Stimulated activated CD4-positive, alpha-beta T cell treated with anti-CD3 and anti-CD28 coated beads, Interleukin-15, amount 100 ng/mL, for 24 hours (primary cell): ENCODE measurements at places on chromosomes 4 and X.

- DNase-seq = no peak
Measured at GRCh38 chrX:78708816-78709215, 38.7 kb upstream of the LPAR4 start.

GRCh38 chr4:6946497-6946896 is 36.9 kb downstream of the TBC1D14 start:
- DNase-seq = no peak

- DNase-seq = no peak
Measured at GRCh38 chrX:74179990-74180389, 124.0 kb upstream of the ZCCHC13 start.

DNA sequence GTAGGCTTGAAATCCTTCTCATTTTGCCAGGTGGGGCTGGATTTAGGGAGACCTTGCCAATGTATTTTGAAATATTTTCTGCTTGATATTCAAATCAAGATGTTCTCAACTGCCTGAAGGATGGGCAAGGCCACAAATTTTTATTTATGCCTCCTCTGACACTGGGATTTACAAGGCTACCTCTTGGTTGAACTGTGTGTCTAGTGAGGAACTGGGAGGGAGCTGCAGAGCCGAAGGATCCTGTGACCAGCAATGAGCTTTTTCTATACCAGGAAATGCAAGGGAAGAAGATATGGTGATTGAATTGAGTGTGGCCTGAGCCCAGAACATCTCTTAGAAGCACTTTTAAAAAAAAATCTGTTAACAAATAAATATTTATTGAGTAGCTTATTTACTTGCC is 14.9 kb downstream of the VSIG1 start:
- no peak for DNase-seq

- no peak for DNase-seq
Measured at GRCh38 chr4:15749001-15749400, 29.1 kb upstream of the CD38 start.

GRCh38 chr4:156098805-156099204 is 145.1 kb upstream of the CTSO start:
- DNase-seq = no peak

- DNase-seq = no peak
Measured at GRCh38 chr4:36532670-36533379, 251.4 kb downstream of the DTHD1 start.

- peak; percentile 37 for DNase-seq
Measured at GRCh38 chr4:71187404-71188155, 151.2 kb upstream of the SLC4A4 start.

GRCh38 chr4:99507762-99508161 is 3.1 kb upstream of the C4orf17 start:
- DNase-seq = peak; percentile 22

GRCh38 chr4:14035076-14035475 is 407.6 kb upstream of the BOD1L1 start:
- no peak for DNase-seq

DNA sequence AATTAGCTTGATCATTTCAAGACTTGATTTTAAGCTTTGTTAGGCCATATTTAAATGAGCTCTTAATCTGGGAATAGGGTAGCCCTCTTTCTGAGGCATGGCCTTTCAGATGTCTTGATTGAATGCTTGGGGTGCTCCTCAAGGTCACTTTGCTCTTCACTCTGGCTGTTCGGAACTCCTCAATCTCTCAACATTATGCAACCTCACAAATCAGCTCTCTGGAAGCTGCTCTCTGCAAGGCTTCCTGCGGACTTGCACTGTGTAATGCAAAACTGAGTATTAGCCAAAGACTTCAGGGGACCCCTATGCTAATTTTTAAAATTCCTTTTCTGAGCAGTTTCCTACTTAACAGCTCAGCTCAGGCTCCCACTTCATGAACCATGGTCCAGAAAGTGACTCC is 398.3 kb downstream of the PRDM5 start:
- DNase-seq = no peak

DNA sequence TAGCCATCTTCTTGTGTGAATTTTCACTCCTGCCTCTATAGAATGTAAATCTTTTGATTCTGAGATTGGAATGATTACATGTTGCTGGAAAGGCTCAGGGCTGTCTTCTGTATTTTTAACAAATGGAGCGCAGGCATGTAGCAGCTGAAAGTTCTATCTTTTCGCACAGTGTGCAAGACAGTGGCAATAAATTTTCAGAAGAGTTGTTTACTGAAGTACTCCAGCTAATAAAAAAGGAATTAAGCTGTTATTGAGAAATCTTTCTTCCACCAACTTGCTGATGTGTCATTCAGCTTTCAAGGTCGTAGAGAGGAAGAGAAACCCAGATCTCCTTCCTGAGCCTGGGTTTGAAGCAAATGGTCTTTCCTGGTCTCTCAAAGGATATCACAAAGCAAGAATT is 122.0 kb upstream of the PUDP start:
- DNase-seq = no peak

DNA sequence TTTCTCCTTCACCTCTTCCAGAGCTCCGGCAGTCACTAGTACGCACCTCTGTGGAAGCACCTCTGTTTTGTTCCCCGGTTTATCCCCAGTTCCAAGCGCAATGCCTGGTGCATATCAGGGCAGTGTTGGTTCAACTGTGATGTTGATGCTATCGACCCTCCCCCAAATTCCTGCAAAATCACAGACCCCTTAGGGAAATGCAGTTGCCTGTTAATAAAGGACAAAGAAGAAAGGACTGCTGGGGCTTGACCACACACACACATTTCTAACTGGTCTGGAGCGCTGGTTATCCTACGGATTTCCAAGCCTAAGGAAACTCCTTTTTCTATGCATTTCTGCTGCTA is 530 bp upstream of the NMU start:
- no peak for DNase-seq

DNA sequence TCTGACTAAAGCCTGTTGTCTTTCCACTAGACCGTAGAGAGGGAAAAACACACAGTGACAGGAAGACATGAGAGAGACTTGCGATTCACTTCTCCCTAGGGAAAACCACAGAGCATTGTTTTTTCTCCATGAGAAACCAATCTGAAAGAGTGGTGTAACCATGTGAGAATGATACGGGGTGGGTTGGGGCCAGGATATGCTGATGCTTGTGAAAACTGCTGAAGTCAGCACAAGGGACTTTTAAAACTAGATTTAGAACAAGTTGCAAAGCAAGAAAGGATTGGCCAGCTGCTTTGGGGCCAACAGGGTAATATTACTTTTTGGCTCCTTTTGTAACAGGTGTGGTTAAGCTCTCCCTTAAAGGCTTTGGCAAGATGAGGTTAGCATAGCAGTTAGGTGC is 66.1 kb downstream of the NHSL2 start:
- no peak for DNase-seq

- DNase-seq = no peak
Measured at GRCh38 chr4:6095023-6095752, 77.0 kb upstream of the C4orf50 start.

GRCh38 chr4:174334628-174335027 is 50.9 kb downstream of the CEP44 start:
- DNase-seq = no peak

DNA sequence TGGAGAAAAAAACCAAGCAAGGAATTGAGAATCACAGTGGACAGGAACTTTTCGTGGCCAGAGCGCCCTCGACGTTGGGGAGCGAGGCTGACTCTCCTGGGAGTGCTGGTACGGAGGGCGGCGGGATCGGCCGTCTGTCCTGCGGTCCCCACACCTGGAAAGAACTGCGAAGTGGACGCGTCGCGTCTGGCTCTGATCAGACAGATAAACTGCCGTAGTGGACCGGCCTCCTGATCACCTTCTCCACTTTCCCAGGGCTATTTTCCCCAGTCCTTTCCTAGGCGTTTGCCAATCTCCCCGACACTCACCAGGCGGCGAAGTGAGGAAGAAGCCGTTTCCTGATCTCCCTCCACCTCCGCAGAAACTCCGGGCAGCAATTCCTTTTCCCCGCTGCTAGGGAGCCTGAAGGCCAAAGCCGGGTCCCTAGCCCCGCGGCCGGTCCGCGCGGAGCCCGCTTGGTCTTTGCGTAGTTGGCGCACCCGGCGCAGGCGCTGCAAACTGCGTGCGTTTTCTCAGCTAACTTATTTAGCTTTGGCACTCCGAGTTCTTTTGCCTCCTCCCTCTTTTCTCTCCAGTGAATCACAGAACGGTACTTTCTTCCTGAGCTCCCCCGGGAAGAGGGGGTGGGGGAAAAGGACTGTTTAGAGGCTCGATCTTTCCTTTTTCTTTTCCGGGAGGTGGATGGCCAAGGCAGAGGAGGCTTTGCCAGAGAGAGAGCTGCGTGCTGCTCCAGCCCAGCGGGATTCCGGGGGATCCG is at the start of gene ARSJ:
Gene ARSJ, minus strand, starts transcription at position 500 of the 757 bp plus-strand sequence. CDS start 813 bp downstream, outside the sequence.
- DNase-seq = peak; percentile 44

DNA sequence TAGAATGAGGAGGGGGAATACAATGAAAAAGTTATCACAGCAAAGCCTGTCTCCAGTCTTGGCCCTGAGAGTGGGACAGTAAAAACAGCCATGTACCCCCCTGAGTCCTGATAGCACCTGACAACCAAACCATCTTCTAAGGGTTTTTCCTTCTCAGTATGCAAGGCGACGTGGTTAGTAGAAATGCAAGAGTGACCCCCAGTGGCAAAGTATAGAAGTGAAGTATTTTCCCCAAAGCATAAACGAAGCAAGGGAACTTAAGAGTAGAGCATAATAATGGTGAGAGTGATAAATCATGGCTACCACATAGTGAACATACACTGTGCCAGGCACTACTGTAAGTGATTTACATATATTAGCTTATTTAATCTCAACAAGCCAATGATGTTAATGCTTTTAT is 52.8 kb downstream of the FAM47C start:
- no peak for DNase-seq

- no peak for DNase-seq
Measured at GRCh38 chrX:18966624-18967023, 17.3 kb downstream of the PHKA2 start.

DNA sequence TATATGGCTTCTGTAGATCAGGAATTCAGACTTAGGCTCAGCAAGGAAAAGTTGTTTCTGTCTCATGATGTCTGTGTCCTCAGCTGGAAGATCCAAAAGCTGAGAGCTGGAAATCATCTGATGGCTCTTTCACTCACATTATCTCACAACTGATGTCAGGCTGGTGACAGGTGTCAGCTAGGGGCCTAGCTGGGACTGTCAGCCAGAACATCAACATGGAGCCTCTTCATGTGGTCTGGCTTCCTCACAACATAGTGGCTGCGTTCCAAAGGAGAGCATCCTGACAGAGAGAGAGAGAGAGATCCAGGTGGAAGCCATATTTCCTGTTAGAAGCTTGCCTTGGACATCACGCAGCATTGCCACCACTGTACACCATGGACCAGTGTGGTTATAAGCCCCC is 10.6 kb upstream of the INTS6L start:
- no peak for DNase-seq

DNA sequence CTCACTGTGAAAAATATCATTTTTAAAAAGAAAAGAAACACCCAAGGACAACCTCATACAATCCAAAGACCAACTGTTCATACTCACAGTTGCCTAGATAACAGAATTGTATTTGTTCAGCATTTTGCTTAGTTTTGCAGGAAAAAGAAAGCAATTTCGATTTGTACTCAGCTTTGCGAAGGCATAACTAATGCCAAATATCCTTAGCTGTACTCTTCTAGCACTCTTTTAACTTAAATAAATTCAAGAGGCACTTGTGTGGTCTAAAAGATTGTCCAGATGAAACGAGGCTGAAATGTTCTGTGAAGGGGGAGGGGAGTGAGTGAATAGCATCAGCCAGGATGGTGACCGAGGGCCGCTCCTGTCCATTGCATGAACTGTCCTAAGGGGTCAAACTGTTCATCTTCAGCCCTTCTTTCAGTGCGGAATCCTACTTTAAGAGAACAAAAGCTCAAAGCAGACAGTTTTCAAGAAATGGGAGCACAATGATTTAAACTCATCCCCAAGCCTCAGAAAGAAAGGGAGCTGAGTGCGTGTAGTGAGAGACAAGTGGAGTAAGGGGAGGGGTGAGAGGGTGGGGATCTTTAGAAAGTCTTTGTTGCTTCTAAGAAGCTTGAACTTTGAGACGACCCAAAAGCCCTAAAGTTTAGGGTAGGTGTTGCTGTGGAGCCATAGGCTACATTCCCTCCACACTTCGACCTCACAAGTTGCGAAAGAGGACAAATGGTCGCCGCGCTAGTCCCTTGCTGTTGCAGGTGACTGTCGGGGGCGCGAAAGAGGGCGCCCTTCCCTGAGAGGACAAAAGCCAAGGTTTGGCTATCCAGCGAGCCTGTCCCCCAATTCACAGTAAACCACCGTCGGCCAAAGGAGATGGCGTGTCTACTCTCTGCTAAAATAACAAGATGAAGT is 4.0 kb upstream of the NEUROG2 start:
- no peak for DNase-seq

DNA sequence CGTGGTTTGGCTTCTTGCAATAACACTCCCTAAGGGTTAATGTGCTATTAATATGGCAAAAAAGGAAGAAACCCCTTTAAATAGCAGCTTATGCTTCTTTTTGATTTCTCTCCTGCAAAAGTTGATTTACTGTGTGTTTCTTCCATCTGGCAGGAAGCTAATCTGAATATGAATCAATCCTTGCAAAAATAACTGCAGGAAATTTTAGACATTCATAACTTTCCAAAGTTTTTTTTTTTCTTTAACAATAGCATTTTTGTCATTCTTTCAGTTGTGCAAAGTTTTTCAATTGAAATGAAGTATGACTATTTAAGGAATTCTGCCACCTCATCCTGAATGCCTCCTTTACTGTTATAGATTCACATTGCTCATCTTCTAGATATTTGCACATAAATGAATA is 115.6 kb downstream of the SPANXA1 start:
- DNase-seq = no peak

- peak; percentile 30 for DNase-seq
Measured at GRCh38 chr4:150078041-150078578, at the start of gene DCLK2. DCLK2 (plus strand) TSS chr4:150078445; CDS start chr4:150079028, 583 bp downstream.

- DNase-seq = no peak
Measured at GRCh38 chr4:131426023-131426758, 1722.9 kb upstream of the PCDH10 start.

DNA sequence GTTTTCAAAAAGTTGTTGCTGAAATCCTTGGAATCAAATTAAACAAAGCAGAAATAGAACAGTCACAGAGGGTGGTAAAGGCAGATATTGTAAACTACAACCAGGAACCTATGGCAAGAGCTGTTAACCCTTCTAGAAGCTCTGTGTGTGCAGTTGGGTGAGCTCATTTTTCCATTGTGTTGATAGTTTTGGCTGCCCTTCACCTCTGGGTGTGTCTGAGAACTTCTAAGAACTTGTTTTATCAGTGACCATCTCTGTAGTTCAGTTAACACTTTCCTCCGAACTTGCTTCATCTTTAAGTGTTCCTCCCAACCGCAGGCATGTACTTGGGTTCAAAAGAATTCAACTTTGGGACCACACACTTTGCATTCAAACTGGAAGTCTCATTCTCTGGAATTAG is 32.7 kb downstream of the RBMX start:
- DNase-seq = no peak

DNA sequence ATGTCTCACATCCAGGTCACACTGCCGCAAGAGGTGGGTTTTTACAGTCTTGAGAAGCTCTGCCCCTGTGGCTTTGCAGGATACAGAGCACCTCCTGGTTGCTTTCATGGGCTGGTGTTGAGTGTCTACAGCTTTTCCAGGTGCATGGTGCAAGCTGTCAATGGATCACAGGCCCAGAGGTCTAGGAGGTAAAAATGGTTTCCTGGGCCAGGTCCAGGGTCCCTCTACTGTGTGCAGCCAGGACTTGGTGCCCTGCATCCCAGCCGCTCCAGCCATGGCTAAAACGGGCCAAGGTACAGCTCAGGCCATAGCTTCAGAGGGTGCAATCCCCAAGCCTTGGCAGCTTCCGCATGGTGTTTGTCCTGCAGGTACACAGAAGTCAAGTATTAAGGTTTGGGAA is 434.1 kb upstream of the GALNT7 start:
- no peak for DNase-seq

GRCh38 chrX:149858592-149858991 is 22.4 kb upstream of the MAGEA8 start:
- DNase-seq = no peak

- DNase-seq = no peak
Measured at GRCh38 chrX:16883487-16883804, 13.3 kb upstream of the RBBP7 start.
